ENCODE measurements at places on chromosomes 6 and 20.

- no peak for DNase-seq
These were observed 15.1 kb downstream of the GLYATL3 start for GRCh38 chr6:49514571-49515484.

DNA sequence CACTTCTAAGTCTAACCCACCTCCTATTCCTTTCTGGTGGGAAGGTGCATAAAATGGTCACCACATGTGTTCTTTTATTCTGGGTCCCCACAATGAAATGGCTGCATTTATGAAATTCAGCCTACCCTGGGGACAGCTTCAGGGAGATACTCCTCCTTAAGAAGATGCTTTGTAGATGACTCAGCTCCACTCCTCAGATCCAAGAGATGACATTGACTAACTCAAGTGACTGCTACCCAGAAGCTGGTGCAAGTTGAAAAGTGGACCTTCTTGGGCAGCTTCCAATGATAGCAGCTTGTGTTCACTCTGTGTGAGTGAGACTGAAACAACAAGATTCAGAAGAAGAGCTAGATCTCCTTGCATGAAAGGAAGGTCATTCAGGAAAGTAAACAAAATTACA, 113.4 kb downstream of the SCP2D1 start:
- no peak for DNase-seq

DNA sequence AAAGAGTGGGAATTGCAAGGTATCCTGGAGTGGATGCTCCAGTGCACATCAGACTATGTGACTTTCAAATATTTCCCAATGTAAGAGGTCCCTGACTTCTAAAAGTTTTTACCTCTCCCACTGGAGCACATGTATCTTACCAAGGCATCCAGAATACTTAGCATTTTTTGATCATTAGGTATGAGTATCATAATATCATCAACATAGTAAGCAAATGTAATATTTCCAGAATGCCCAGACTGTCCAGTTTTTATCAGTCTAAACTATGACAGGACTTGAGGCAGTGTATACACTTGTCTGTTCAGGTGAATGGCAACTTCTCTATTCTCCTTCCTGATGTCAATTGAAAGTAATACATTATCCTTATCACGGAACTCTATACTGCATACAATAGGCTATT, 924.6 kb upstream of the GJE1 start:
- no peak for DNase-seq

DNA sequence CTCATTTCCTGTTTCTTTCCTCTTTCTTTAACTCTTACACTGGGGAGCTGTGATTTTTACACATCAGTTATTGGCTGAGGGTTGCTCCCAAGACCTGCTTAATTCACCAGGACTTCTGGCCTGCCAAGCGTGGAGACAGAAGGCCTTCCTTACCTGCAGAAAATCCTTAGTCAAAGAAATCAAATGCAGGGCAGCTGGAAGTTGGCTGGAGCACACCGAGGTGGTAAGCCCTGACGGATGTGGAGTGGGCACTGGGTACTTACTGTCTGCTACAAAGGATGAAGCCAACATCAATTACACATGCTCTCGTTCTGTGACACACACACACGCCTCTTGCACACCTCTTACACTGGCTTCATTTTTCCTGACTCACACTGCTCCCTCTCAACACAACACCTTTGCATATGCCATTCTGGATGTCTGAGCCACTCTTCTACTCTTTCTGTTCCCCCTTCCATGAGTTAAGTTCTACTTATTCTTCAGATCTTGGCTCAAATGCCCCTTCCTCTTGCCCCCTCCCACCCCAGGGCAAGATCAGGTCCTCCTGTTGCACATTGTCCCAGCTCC, 61.6 kb downstream of the TTI1 start:
- no peak for DNase-seq

DNA sequence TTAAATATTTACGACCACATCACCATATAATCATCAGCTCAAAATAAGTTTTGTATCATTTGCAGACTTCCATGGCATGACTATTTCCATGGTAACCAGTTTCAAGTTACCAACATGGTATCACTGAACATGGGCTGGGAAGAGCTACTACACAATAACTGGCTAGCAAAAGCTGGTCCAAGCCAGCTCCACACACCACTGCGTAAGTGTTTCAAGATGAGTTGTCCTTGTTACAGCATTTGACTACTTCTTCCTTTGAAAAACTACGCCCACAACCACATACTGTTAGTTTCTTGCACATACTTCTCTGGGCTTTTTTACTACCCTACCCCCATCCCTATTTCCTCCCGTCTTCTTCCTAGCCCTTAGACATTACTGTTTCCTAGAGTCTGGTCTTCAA, 8.5 kb downstream of the CD164 start:
- no peak for DNase-seq

- no peak for DNase-seq
These were observed 34.9 kb downstream of the ANGPT4 start for GRCh38 chr20:881051-881782.

DNA sequence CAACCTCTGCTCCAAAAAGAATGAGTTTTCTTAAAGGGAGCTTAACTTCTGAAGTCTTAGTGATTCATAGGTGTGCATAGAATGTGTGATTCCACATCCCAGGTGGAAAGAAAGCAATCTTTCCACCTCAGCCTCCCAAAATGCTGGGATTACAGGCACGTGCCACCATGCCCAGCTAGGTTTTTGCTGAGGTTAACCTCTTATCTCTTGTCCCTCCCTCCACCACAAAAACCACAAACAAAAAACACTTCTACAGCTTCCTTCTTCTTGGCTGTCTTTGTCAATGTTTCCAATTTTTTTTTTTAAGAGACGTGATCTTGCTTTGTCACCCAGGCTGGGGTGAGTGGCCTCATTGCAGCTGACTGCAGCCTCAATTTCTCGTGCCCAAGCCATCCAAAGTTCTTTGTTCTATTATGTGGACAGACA, 8.1 kb upstream of the CSE1L start:
- no peak for DNase-seq

DNA sequence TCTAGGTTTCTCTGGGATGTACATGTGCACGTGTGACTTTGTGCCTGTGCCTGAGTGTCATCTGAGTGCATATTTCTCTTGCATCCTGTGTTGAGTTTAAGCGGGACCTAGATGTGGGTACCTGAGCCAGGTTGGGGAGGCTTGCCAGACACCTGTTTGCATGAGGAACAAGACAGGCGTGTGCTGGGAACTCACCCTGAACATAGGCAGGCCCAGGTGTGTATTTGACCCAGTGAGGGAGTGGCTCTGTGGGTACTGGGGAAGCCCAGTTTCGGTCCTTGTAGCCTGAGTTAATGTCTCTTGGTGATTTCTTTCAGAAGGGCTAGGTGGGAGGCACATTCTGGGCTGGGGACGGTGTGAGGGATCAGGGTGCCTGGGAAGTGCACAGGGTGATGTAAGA, 98.6 kb downstream of the TMEM170B start:
- DNase-seq = no peak

GRCh38 chr20:52172392-52173047, 19.1 kb downstream of the ZFP64 start:
- DNase-seq = no peak

DNA sequence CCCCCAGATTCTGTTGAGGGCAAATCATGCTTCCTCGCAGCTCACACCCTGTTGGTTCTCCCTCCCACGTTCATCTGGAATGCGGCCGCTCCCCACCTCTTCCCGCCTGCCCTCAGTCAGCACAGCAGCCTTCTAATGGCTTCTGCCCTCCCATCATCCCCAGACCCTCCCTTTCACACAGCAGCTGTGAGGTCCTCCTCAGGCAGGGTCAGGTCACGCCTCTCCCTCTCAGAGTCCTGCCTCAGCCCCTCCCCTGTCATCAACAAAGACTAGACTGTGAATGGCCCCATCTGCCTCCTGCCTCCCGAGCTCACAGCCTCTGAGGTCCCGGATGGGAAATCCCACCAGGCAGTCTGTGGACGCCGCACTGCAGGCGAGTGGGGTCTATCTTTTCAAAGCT, 7.9 kb upstream of the BHLHE23 start:
- DNase-seq = no peak

DNA sequence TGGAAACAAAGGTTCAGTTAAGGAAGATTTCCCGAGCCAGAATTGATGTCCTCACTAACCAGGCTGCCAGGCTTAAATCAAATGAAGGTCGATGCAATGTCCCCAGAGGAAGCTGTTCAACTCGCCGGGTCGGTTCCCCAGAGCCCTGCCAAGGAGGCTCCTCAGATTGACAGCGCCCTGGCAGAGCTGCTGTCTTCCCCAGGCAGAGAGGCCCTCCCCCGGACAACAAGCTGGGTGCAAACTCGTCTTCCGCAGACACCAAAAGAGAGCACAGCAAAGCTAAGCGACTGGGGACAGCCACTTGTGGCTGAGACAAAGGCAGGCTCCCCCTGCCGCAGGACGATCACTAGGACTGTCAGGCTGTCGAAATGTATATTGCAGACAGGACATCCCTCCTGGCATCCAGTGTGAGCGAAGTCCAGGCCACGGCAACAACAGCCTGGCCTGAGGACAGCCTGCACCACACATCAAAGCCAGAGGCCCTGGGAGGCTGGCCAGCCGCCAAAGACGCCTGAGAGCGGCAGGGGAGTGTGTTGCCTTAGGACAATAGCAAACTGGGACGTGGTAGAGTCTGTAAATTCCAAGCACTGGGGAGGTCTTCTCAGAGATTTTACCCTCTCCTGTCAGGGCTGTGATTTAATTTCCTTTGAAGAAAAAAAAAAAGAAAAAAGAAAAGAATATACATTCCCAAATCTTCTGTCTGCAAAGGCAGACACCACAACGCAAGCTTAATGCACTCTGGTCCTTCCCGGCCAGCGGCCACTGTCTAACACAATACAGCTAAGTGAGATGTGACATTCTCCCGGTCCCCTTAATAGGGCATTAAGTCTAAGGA, 99.1 kb downstream of the HIVEP2 start:
- peak; percentile 55 for DNase-seq

- no peak for DNase-seq
These were observed 60.0 kb downstream of the NPEPL1 start for GRCh38 chr20:58752565-58752964.

- no peak for DNase-seq
These were observed 286.7 kb upstream of the POU3F2 start for GRCh38 chr6:98547634-98548033.

GRCh38 chr20:43846516-43846905, 68.1 kb upstream of the TOX2 start:
- no peak for DNase-seq

DNA sequence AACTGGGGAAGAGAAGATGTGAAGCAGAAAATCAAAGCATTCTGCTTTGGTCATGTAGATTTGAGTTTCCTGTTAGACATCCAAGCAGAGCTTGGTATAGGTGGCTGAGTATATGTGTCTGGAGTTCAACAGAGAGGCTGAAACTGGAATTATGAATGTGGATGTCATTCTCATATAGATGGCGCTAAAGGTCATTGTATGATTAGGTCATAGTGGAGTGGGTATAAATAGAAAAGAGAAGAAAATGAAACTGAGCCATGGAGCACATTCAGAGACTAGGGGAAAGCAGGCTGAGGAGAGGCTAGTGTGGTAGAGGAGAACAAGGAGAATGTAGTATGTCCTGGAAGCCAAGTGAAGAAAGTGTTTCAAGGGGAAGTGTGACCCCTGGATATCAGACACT, 295.6 kb upstream of the PLN start:
- no peak for DNase-seq

DNA sequence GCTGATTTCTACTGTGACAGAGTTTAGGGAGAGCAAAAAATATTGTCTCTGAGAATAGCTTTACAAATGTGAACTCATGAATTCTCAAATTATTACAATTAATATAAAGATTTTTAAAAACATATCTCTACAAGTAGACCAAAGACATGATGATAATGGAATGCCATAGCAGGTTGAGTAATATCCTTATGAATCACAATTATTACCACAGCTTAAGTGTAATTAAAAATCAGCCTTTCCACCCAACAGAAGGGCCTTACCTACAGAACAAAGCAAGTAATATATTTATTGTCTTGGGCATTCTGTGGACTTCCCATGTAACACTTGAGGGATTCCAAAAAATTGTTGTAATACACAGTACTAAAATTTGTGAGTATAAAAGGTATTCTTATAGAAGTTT, 1099.6 kb upstream of the GJE1 start:
- no peak for DNase-seq
